Left hindlimb (tissue), 1 donor: ENCODE measurements at places on chromosomes 3 and 15.

DNA sequence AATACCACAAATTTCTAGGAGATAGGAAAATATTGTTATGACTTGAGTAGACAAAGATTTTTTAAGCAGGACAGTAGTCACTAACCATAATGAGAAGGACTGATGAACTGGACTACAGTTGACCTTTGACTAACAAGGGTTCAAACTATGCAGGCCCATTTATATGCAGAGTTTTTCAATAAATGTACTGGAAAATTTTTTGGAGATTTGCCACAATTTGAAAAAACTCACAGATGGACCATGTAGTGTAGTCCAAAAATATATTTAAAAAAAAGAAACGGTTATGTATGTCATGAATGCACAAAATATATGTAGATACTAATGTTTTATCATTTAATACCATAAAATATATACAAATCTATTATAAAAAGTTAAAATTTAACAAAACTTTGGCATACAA lies 151.8 kb downstream of the LRRN1 start:
- DNase-seq = no peak

DNA sequence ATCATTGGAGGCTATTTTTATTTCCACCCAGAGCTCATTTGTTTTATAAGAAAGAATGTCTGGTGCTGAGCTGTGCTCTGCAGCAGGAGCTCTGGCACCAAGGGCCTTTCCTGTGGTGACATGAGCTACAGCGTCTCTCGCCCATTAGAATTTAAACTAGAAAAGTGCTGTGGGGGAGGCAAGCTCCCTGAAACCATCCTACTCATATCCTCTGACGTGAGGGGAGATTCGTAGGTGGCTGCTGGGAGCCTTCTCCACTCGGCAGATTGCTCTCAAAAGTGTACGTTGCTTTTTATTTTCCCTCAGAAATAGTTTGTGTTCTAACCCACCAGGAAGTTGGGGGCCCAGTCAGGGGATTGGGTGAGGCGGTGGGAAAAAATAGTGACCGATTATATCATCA lies 76.3 kb upstream of the ARHGEF3 start:
- peak; percentile 51 for DNase-seq

DNA sequence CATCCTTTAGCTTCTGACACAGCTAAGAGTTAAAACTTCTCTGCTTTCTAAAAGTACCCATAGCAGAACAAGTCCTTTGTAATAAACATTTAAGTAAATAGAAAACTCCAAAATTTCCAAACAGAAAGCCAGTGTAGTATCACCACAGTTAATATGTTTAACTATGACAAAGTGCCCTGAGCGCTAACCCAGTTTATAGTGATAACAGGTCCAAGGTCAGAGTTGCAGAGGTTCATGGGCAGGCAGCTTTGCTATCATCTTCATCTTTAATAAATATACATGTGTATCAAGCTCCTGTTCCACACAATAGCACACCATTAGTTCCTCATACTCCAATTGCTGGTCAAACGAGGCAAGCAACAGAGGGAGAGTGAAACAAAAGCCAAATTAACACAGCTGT lies 12.4 kb upstream of the TOP2B start:
- DNase-seq = no peak

DNA sequence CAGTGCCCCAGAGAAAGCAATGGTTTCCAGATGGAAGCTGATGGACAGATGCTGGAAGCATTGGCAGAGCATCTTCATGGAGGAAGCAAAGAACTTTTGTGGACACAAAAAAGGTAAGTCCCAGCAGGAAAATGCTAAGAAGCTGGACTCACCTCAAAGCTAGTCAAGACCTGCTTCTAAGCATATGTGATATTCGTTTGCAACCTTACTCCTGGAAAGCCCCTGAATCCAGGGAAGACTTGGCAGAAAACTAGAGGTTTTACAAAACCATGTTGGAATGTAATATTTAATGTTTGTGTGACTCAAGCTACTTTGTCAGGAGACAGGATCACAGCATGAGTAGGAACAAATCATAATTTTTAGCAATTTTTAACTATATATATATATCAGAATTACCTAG lies 288.2 kb downstream of the BCHE start:
- DNase-seq = no peak

GRCh38 chr3:140559546-140559945 lies 118.3 kb upstream of the TRIM42 start:
- no peak for DNase-seq

- no peak for DNase-seq
These were observed 74.8 kb upstream of the GATA2 start for GRCh38 chr3:128567705-128568356.

- DNase-seq = peak; percentile 18
These were observed 7.3 kb downstream of the RNU5B-1 start for GRCh38 chr15:65311760-65312159.

- DNase-seq = peak; percentile 28
These were observed 186.7 kb downstream of the UACA start for GRCh38 chr15:70576696-70577095.

- no peak for DNase-seq
These were observed 5.0 kb downstream of the MYD88 start for GRCh38 chr3:38143511-38143910.

GRCh38 chr3:124886168-124887056 lies 753 bp downstream of the ITGB5 start:
- peak; percentile 63 for DNase-seq

GRCh38 chr15:100529556-100529955 lies 806 bp upstream of the CERS3 start:
- DNase-seq = no peak

- no peak for DNase-seq
These were observed 655.2 kb downstream of the RBMS3 start for GRCh38 chr3:29936054-29936453.
